ENCODE measurements at places on chromosomes 12 and 14. TPM values are rescaled to one million over a fixed set of nuclear protein-coding genes. Genes with fewer than 3 reads are reported as not detected.

DNA sequence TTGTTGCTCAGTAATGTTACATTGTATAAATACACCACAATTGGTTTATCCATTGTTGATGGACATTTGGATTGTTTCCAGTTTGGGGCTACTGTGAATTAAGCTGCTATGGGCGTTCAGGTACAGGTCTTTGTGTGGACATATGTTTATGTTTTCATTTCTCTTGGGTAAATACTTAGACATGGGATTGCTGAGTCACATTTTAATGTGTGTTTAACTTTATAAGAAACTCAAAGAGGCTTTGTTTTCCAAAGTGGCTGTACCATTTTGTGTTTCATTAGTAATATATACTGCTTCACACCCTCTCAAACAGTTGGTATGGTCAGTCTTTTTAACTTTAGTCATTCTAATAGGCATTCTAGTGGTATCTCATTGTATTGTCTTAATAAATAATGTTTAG lies 225.0 kb downstream of the SPTSSA start:
- no peaks in the 10 kb centered on the region for H3K4me1 ChIP-seq
- H3K36me3 ChIP-seq = no peaks in the 10 kb centered on the region
- H3K27me3 ChIP-seq = peaks cover 14% of the 10 kb centered on the region
- DNase-seq = no peak

DNA sequence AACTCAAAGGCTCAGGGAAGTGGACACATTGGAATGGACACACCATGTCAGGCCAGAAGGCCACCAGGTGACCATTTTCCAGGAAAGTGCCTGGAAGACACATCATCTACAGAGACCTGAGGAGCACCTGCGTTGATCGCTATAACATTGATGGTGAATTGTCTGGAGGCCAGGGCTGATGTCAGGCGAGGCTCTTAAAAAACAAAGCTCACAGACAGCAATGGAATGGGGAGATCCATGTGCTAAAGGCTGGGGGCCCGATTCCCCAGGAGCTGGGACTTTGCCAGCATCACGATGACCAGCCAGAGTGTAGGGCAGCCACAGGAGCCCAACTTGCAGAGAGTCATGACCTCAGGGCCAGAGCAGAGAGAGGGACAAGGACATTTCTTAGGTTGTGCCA lies 30.3 kb downstream of the DIO3 start:
- no peak overlapping the region for H3K4me3 ChIP-seq
- no peaks in the 10 kb centered on the region for H3K27me3 ChIP-seq
- H3K27ac ChIP-seq = no peak overlapping the region

DNA sequence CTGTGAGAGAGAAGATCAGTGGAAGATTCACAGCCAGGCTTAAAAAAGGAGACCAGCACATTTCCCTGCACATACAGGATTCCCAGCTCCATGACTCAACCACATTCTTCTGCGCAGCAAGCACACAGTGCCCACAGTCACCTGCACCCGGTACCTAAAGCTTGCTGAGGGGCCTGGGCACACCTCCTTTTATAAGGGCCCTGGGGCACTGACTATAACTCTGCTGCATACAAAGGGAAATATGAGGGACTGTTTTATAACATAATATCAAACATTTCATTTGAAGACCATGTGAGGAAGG lies 322.9 kb downstream of the DAD1 start:
- H3K36me3 ChIP-seq = no peaks in the 10 kb centered on the region
- no peak for DNase-seq
- no peak overlapping the region for H3K27ac ChIP-seq
- no peaks in the 10 kb centered on the region for H3K27me3 ChIP-seq
- H3K4me3 ChIP-seq = no peak overlapping the region

Gene CAPS2
- total RNA-seq = 4.1 TPM

DNA sequence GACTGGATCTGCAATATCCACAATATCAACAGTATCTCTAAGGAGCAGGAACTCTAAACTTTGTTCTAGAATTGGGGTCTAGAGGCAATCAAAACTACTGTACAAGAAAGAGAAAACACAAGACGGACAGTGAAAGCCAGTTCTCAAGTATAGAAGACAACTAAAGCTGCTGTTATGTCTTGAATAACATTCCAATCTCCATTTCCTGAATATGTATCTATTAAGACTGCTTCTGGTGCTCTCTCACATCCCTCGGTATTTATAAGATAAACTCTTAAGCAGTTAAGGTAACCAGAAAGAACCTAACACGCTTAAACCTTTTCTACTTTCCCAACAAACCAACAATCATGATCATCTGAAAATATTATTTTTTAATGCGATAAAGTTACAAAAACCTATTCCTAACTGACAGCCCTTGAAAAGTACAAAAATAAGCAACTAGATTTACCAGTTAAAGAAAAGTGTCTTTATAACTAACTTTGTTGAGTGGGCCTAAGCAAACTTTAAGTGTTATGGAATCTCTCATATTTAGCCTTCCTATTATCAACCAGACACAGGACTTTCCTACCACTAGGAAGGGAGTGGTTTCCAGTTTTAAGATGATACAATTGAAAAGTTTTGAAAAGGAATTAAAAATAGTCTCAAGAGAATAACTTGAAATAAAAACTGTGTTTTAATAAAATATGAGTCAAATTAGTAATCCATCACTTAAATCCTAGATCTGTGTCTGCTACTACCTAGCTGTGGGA lies 30.7 kb downstream of the NUMB start:
- H3K27me3 ChIP-seq = no peaks in the 10 kb centered on the region
- no peak for DNase-seq
